Stimulated activated CD4-positive, alpha-beta T cell treated with anti-CD3 and anti-CD28 coated beads, Interleukin-15, amount 100 ng/mL, for 24 hours (primary cell): ENCODE measurements at places on chromosomes 3 and 15.

DNA sequence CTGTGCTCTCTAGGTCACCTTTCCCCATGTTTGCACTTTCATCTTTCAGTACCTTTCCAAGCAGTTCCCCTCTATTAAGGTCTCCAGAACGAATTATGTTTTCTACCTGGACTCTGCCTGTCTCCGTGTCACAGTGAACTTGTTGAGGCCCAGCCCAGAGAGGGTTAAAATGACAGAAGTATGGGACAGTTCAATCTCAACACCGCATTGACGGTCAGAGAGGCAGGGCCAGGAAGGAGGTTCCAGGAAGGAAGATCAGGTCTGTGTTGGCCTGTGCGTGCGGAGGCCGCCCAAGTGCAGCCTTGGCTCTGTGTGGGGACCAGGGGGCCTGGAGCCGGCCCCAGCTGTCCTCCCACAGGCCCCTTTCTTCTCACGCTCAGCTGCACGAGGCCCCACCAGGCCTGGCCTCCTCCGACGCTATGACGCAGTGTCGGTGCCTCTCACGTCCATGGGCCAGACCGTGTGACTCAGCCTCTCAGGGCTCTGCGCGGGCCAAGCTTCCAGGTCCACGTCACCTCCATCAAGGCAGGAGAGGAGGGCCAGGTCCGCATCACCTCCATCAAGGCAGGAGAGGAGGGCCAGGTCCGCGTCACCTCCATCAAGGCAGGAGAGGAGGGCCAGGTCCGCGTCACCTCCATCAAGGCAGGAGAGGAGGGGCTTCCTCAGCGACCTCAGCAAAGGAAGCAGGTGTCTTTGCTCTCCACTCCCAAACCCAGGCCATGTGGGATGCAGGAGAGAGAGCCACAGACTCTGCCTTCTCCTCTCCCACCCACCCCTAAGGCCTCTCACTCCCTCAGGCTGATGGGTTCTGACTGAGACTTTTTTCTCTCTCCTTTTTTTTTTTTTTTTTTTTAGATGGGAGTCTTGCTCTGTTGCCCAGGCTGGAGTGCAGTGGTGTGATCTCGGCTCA lies 83.1 kb downstream of the CPN2 start:
- no peak for DNase-seq

DNA sequence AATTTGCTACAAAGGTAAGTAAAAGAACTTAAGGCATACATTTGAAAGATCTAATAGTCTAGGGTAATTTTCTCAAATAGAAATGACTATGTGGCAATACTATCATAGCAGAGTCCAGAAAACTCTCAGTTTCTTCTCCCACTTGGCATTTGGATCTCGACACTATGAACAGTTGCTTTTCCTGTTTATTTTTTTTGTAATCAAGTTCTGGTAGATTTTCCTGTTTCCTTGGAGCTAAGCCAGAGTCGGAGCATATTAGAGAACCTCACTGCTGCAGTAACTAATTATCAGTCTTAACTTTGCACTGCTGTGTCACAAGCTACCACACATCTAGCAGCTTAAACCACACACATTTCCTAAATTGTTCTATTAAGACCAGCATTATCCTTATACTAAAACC lies 44.9 kb upstream of the ZNF385D start:
- no peak for DNase-seq

- DNase-seq: no peak
Measured at GRCh38 chr3:97957617-97958311, 14.5 kb downstream of the RIOX2 start.

DNA sequence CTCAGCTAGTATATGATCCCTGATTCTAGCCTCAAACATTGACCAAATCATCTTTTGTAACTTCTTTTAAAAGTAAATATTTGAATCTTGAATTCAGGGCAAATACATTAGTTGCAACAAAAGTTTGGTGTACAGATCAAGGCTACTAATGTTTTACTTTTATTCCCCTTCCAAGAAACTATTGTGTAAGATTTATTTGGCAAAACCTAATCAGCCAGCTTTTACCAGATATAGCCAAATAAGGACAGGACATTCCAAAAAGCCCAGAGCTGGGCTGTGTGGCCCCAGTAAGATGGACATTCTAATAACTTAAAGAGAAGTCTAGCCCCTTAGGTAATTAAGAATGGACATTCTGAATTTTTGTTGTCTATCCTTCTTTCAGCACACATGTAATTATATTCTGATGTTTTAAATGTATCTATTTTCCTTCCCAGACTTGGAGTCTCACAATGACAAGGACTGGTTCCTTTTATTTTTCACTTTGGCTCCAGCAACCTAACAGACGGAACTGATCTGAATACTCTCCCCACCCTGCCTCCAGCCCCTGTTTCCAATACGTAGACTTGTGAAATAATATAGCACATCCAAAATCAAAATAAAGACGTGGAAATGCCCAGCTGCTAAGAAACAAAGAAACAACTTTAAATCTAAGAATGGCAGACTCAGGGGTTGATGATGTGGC lies 48.1 kb downstream of the STARD5 start:
- DNase-seq: no peak

- DNase-seq: no peak
Measured at GRCh38 chr15:63037976-63038720, 4.4 kb upstream of the TPM1 start.

DNA sequence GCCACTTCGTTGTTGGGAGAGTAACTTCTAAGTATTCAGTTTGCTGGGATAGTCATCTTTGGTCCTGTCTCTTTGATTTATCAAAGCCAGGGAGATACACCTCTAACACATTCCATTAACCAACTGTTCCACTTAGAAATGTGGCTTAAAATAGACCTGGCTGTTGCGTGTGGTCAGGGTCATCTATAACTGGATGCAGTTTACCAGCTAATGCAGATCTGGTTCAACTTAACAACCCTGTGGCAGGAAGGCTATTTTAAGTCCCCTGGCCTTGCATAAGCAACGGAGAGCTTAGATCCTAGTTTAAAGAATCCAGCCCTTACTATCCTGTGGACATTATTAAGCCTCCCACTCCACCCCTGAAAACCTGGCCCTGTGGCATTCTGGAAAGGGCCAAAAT lies 28.1 kb upstream of the CAPN3 start:
- no peak for DNase-seq

DNA sequence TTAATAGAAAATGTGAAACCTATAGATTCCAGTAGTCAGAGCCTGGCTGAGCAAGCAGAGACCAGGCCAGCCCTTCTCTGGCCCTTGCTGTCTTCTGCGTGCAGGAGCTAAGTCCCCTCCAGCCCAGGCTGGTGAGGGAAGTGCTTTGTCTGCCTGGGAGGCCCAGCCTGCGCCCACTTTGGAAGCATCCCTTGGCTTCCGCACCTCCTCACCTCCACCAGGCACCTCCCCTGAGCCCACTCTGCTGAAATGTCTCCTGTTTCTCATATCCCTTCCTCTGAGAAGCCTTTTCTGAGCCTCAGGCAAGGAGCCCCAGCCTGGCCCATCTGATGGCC lies 45.3 kb downstream of the ALDH1L1 start:
- no peak for DNase-seq

DNA sequence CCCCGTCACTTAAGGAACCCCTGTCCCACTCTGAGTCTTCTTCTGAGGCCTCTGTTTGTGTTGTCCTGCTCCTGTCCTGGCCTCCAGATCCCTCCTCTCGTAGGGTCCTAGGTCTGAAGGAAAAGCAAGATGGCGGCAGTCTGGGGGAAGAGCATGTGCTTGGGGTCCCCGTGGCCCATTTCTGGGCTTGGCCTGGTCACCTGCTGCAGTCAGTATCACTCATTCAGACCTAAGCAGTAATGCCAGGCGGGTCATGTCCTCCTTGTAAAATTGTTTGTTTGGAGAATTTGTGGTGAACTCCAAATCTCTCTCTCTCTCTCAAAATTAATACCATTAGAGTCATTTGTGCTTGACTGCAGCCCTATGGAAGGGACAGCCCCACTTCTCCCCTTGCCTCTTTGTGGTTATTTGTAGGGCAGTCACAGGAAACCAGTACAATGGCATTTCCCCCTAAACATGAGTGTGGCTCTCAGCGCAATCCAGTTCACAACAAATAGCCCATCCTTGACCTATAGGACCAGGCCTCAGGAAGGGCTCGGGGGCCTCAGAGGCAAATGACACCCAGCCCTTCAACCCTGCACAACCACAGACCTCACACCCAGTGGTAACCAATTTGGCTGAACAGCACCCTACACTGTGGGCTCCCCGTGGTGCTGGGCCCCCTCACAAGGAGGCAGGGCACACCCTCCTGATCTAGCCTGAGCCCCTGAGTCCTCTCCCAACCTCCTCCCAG lies 173.5 kb downstream of the OR4M2 start:
- no peak for DNase-seq

GRCh38 chr3:4766716-4767499 lies 212.3 kb upstream of the BHLHE40 start:
- DNase-seq: no peak

GRCh38 chr15:63473749-63473998 lies 30.7 kb upstream of the USP3 start:
- DNase-seq: no peak

DNA sequence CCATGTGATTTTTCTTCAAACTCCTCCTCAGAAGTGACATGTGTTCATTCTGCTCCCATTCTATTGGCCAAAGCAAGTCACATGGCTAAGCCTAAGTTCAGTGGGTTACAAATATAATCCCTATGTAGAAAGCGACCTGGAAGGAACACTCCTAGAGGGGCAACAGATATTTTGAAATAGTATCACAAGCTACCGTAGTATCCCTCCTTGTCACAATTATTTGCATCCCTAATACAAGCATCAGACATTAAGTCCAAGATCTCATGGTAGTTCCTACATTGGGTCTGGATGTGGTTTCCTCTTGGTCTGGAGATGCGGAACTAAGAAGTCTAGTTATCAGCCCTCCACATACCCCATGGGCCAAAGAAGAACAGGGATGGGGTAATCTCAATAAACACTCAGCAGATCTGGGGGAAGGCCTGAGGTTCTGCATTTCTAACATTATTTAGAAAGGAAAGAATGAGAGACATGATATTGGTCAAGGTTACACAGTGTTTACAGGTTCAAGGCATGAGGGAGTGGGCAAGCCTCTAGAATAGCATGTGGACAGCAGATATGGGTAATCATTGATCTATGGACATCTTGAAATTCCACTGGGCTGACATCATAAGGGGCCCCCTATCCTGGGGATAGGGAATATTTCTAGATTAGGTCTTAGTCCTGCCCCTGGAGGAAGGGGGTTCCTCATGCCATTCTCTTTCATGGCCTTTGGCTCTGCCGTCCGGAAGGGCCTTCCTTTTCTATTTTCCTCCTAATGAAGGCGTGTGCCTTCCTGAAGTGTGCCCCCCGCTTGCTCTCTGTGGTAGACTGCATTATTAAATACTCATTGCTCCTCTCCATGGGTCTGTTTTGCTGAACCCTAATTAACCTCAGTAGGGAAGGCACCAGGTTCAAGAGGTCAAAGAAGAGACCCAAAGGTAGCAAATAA lies 17.8 kb upstream of the ABHD2 start:
- no peak for DNase-seq

DNA sequence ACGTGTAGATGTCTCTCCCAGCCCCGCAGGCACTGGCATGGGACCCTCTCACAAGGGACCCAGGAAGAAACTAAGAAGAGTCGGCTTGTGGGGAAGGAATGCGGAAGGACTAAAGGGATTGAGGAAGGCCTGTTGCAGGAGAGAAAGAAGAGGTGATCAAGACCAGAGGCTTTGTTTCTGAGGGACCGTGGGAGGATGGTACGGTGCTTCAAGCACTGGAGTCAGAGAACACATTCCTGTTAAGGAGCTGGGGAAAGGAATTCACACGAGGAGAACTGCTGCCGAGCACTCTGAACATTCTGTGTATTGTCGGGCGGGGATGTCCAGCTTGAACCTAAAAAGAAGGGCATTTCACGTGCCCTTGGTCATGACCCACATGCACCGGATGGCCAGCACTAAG lies 91.4 kb downstream of the TAMM41 start:
- DNase-seq: no peak

- DNase-seq: no peak
Measured at GRCh38 chr3:127461286-127461910, 129.1 kb downstream of the TPRA1 start.

DNA sequence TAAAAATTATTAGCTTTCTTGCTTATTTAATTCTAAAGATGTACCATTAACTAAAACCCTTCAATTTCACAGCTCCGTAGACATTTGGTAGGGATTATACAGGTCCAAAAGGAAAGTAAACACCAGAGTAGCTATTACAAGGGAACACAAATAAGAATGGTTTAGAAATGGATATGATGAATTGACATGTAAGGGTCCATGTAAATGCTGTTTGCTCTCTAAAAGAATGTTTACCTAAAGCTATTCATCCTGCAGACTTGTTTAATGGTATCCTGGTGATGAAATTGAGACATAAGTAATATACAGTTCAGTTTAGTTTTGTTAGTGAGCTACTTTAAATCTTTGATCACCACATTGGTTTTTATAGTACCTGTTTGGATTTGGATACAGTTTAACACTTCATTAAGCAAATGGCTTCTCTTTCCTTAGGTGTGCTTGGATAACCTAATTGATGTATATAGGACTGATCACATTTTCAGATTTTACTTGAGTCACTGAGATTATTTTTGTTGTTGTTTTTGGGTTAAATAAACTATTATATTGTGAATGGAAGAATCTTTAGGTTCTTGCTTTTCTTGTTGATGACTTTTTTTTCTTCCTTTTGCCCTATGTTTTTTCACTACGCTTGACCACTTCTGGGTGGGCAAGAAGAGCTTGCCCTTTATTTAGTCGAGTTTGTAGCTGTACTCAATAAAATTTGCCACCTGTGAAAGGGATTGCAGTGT lies 115.4 kb downstream of the TCF12 start:
- DNase-seq: no peak

DNA sequence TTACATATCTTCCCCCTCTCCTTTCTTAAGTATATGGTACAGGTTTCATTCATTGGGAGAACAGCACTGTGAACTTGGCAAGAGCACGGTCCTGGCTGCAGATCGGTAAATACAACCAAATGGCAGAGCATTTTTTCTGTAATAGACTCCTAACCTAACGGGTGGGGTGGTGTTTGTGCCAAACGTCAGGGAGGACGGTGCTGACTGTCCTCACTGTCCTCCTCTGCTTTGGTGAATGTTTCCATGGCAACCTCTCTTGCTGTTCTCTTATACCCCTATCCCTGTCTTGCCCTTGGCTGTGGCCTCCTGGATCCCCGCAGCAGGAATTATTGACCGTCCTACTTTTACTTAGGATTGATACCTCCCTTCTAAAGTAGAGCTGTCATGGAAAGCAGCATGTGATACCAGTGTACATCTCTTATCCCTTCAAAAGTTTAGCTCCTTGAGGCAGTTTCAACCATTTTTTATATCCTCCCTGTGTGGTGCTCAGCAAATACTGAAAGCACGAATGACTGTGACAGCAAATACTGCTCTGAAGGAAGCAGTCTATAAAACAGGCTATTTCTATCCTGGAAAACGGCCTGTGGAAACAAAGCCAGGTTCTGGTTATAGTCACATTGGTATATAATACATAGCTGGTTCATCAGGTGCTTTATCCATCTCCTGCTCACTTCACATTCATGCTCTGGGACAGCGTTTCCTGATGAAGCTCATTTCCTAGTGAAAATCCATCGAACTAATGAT lies 275.4 kb upstream of the C2CD4B start:
- DNase-seq: no peak

DNA sequence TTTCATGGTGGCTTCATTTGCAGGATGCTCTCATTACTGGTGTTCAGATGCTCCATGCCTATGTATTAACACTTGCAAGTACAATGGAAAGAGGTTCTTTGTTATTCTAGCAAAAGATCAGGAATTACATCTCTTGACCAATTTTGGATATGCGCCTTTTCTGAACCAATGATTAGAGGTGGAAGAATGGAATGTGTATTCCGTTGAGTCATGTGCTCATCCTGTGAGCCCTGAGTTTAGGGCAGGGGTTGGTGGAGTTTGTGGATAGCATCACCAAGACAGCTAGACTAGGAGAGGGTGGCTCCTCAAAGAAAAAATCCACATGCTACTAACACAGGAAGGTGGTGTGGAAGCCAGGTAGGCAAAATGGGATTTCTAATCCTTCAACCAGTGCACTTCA lies 80.7 kb upstream of the SLC25A26 start:
- no peak for DNase-seq
